Bronchial smooth muscle cell (primary cell): ENCODE measurements at places on chromosomes 2 and 18. TPM values are rescaled to one million over a fixed set of nuclear protein-coding genes. Genes with fewer than 3 reads are reported as not detected.

TNS1 gene
- 68.1 and 88.8 TPM in 2 replicates for total RNA-seq

HOXD3 gene
- not detected in 2 replicates for total RNA-seq

LIPG gene
- 0.17 and 0.63 TPM in 2 replicates for total RNA-seq

LIMS2 gene
- 0.77 and 1.6 TPM in 2 replicates for total RNA-seq

RAB17 gene
- 0.17 and 0.47 TPM in 2 replicates for total RNA-seq

KCNE4 gene
- total RNA-seq: 7.1 and 8.5 TPM in 2 replicates

CDKL4 gene
- total RNA-seq: 2.7 and 4.3 TPM in 2 replicates

CROCC2 gene
- 0.26 and 0.63 TPM in 2 replicates for total RNA-seq

IMP4 gene
- 58.0 and 79.0 TPM in 2 replicates for total RNA-seq

NDUFS1 gene
- 101 and 123 TPM in 2 replicates for total RNA-seq

GPBAR1 gene
- not detected in 2 replicates for total RNA-seq

CCDC141 gene
- 0.32 TPM in 1 of 2 replicates, not detected in the other for total RNA-seq

RAD51AP2 gene
- not detected in 2 replicates for total RNA-seq

AMER3 gene
- total RNA-seq: under 0.01 TPM in 1 of 2 replicates, not detected in the other

ELOA2 gene
- under 0.01 TPM in 1 of 2 replicates, not detected in the other for total RNA-seq

COL4A4 gene
- 0.16 and 0.17 TPM in 2 replicates for total RNA-seq

NOL4 gene
- not detected in 2 replicates for total RNA-seq

LOXHD1 gene
- total RNA-seq: not detected in 2 replicates

RBMS1 gene
- 63.5 and 78.7 TPM in 2 replicates for total RNA-seq

LYPD1 gene
- total RNA-seq: 0.26 and 1.7 TPM in 2 replicates
